M059J (cell line): ENCODE measurements at places on chromosomes 2 and 18.

DNA sequence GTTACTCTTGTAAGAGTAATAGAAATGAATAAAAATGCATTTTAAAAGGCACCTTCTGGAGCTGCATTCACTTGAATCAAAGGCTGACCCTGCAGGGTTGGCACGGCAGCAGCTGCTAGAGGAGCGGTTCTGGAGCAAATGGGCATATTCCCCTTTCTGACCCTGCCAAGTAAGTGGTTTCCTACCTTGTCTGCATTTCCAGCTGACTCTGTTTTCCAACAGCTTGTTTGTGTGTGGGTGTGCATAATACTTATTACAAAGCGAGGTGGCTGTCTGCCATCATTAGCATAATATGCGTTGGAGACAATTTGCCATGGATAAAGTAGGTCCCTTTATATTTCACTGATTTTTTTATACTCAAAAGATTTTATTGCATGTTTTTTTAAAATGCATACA lies 21.3 kb upstream of the TTN start:
- DNase-seq: no peak

DNA sequence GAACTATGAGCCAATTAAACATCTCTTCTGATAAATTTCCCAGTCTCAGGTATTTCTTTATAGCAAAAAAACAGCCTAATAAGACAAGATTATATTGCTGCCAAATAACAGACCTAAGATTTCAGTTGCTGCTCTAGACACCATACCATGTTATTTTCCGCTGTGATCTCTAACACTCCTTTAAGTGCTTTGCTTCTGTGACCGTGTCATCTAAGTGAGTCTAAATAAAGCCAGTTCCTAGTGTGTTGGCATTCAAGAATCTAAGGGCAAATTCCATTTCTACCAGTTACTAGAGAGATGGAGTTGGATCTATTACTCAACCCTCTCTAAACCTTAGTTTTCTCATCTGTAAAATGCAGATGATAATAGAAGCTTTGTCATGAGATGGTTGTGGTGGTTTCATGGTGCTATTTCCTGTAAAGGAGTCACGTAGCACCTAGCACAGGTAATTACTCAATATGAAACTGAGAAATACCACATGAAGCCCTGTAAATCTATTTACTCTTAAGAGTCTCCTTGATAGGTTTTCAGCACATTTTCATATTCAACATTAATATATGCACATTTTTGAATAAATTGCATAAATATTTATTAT lies 40.5 kb downstream of the SPHKAP start:
- DNase-seq: no peak

- DNase-seq: peak; percentile 36
Measured at GRCh38 chr2:238370823-238371372, 50.6 kb downstream of the TRAF3IP1 start.

- DNase-seq: peak; percentile 24
Measured at GRCh38 chr2:198657512-198658121, 800.1 kb downstream of the SATB2 start.

- DNase-seq: peak; percentile 57
Measured at GRCh38 chr2:68190991-68191731, 33.5 kb downstream of the PNO1 start.

DNA sequence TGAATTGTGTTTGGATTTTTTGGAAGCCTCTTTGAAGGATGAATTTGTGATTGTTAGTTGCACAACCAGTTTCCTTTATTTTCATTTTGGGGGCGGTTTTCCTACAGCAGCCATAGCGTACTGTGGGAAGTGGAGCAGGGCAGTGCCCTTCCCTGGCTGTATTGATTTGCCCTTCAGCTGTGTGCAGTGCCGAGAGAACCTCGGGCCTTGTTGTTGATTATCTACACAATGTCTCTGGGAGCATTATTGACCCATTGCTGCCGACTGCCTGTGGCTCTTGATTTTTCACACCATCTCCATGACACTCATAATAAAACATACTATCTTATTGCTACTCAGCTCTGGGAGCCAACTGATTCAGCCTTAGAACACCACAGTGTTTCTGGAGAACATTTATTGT lies 162.2 kb upstream of the BOD1L2 start:
- DNase-seq: no peak

GRCh38 chr2:108870069-108870644 lies 83.6 kb downstream of the CCDC138 start:
- DNase-seq: peak; percentile 3

DNA sequence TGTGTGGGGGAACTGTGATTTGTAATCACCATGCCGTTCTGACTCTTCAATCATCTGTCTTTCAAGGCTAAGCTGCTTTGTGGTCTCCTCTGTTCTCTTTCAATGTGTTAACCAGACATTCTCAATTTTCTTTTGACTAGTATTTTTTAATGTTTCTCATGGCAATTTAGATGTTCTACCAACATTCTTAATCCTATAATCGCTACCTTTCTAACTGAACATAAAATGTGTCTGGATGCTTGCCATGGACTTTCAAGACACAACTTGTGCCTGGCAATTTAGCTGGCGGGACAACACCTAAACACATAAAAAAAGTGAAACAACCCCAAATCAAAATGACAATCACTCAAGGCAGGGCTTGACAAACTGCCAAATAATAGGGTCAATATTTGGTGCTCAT lies 135.0 kb upstream of the ACKR3 start:
- DNase-seq: no peak

DNA sequence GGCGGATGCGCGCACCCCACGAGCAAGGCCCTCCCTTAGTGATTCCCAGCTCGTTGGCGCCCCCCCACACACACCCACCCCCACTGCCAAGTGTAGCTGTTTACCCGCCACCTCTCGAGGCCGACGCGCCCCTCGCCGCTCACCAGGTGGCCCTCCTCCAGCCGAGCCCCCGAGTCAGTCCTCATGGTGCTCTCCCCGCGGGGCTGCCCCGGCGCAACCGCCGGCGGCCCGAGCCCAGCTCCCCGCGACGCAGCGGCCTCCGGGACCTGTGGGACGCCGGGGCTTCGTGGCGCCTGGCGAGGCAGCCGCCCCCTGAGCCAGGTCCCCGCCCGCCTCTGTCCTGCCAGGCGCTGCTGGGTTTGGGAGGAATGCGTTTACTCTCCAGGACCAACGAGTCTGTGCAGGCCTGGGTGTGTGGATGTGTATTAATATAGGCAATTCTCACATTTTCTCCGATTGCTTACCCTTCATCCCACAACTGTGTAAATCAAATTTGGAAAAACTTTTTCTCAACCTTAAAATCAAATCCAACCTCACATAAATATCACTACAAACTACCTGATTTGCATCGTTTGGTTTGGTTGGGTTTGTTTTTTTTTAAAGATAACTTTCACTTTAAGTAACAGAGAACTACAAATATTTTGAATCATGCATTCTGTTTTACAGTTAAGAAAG lies at the start of gene TMEM237:
TSS of gene TMEM237 (minus strand) at position 288 of the 675 bp plus-strand sequence. CDS start at position 185, 103 bp downstream.
- peak; percentile 55 for DNase-seq

GRCh38 chr18:4102901-4103300 lies 352.2 kb downstream of the DLGAP1 start:
- DNase-seq: no peak

- no peak for DNase-seq
Measured at GRCh38 chr2:65016789-65017188, 27.6 kb downstream of the SLC1A4 start.

DNA sequence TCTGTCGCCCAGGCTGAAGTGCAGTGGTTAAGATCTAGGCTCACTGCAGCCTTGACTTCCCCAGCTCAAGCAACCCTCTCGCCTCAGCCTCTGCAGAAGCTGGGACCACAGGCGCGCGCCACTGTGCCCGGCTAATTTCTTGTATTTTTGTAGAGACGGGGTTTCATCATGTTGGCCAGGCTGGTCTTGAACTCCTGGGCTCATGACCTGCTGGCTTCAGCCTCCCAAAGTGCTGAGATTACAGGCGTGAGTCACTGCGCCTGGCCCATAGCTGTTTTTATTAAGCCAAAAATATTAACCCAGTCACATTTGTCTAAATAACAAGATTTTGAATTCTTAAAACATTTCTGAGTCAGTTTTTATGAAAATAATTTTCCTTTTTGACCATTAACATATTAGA lies 6.3 kb upstream of the SFT2D3 start:
- no peak for DNase-seq

- DNase-seq: peak; percentile 56
Measured at GRCh38 chr2:32627441-32627813, 423 bp upstream of the TTC27 start.

DNA sequence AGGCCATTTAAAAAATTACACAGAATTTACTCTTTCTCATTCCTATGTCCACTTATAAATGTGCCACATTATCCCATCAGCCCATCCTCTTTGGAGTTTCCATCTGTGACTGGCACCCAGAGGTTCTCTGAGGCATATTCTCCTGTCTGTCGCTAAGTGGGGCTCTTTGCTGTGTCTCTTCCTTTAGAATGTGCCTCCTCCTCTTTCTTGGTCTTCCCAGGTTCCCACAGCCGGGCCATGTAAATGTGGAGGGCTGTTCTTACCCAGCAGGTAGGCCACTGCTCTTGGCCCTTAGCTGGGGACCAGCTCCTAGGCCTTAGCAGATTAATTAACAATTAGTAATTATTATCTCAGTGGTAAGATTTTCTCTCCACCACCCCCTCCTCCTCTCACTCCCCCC lies 167.0 kb downstream of the INSIG2 start:
- DNase-seq: no peak

- DNase-seq: no peak
Measured at GRCh38 chr2:163389838-163390237, 346.0 kb downstream of the FIGN start.

- no peak for DNase-seq
Measured at GRCh38 chr2:121796239-121796638, 40.8 kb downstream of the TSN start.

DNA sequence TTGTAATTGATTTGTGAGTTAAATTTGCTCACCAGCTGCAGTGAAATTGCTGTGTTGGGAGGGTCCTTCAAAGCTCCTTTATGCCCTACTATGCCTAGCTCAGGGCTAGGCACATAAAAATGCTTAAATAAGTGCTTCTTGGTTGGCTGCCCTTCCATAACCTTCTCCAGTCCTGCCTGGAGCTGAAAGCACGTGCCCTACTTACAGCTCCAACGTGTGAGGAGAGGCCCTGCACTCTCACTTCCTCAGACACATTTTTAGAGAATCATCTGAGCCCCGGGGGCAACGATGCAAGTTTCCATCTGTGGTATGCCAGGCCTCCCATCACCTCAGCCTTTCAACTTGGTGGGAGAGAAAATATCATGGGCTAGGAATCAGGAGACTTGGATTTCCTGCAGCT lies 202.7 kb downstream of the BCL11A start:
- DNase-seq: no peak

- peak; percentile 88 for DNase-seq
Measured at GRCh38 chr2:206084439-206084869, 1.5 kb downstream of the INO80D start.

GRCh38 chr2:53530126-53530525 lies 237.5 kb upstream of the CHAC2 start:
- DNase-seq: peak; percentile 9

DNA sequence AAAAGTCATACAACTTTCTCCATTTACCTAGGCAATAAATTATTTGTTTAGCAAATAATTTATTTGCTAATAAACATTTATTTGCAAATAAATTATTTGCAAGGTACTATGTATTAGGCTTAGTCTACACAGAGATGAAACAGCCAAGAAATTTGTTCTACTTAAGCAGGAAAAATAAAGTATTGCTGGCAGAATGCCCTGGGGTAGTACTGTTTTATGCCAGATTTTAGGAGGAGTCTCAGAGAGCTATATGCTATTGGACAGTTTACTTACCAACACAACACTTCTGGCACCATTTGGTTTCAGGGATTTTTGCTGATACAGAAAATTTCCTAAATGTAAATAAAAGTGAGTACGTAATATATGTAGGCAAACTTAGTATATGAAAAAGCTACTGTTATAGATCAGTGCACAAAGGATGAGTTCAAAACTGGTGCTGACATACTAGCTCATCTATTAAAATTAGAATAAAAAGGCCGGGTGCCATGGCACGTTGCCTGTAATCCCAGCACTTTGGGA lies 23.2 kb upstream of the CDKL4 start:
- DNase-seq: peak; percentile 18

DNA sequence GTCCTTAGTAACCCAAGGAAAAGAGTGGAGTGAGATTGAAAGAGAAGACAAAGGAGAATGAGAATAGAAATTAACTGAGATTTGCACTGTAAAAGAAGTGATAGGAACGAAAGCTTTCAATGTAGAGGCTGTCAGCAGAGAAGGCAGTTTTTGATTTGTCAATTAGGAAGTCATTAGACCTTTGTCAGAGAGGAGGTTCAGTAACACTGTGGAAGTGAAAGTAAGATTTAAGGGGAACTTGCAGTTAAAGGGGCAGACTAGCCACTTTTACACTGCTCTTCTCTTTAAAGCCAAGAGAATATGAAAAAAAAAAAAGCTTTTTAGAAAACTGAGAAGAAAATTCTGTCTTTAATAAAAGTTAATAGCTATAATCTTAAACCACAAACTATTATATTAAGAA lies 11.5 kb upstream of the KYNU start:
- peak; percentile 40 for DNase-seq

GRCh38 chr2:96204836-96205624 lies 3.6 kb downstream of the STARD7 start:
- DNase-seq: no peak

GRCh38 chr18:73843455-73843854 lies 304.2 kb downstream of the FBXO15 start:
- DNase-seq: no peak

DNA sequence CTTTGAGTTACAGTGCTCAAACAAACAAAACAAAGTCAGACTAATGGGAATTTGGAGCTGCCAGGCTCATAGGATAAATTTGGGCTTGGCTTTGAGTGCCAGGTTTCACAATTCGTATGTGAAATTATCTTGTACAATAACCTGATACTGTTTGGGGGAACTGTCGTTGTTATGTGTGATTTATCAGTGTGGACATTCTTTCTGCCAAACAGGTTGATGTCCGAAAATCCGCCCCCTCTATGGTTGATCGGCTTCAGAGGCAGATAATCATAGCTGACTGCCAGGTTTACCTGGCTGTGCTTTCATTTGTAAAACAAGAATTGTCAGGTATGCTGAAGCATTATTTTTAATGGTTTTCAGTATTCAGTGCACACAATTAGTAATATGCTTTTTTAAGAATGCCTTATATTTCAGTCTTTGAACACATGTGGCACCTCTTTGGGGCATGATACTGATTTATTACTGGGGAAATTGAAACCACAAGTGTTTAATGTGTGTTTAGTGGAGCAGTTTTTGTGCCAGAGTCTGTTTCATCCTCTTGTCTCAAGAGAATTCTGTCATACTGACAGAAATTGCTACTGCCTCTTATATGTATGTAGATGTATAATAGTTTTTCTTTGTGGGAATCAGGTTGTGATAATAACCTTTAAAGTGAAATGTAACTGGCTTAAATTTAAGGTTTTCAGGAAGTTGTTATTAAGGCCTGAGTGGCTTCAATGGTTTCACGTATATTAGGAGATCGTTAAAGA lies 54.6 kb downstream of the TTC39C start:
- no peak for DNase-seq

DNA sequence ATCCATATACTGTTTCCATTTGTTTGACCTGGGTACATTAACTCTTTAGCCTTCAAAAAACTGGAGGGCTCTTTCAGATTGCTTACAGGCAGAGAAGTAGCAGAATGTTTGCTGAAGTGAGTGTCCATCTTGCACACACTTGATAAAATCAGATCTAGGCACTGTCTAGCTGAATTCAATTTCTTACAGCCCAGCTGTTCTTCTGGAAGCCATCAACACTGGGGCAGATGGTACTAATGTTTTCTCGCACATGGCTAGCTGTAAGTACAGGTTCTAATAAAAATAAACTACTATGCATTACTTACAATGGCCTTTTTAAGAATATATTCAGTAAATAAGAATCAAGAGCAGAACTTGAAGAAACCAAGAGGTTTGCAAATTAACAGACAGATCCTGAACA lies 175.9 kb downstream of the NBAS start:
- DNase-seq: no peak

GRCh38 chr2:198825534-198825933 lies 632.2 kb downstream of the SATB2 start:
- DNase-seq: no peak

GRCh38 chr2:101030866-101031554 lies 28.9 kb downstream of the RPL31 start:
- DNase-seq: peak; percentile 19
